ENCODE measurements at places on chromosomes 2 and 18. TPM values are rescaled to one million over a fixed set of nuclear protein-coding genes. Genes with fewer than 3 reads are reported as not detected.

The FBXO36 gene
- polyA plus RNA-seq, result 2.6 TPM

DNA sequence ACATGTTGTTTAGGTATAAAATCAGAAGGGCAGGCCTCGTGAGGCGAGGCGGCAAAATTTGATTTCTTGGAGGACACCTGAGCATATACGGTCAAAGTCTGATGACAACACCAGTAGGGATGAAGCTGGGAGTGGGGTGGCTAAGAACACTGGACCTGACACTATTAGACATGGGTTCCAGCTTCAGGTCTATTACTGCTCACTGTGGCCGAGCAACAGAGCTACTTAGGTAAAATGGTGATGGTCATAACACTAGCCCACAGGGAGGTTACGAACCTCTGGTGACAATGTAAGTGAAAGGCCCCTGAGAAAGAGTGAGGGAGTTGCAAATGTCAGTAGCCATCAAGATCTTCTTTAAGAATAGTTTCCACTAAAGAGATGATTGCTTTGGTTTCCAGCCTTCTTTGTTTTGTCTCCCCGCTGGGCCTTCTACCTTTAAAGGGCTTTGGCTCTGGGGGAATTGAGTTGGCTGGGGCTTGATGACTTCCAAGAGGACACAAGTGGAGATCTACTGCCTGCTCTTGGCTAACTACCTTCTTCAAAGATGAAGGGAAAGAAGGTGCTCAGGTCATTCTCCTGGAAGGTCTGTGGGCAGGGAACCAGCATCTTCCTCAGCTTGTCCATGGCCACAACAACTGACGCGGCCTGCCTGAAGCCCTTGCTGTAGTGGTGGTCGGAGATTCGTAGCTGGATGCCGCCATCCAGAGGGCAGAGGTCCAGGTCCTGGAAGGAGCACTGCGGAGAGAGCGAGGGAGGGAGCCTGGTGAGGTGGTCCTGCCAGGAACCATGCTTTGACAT, 3.5 kb downstream of the IL1B start:
- peaks cover 26% of the 10 kb centered on the region for H3K4me1 ChIP-seq
- H3K27me3 ChIP-seq, result no peaks in the 10 kb centered on the region

DNA sequence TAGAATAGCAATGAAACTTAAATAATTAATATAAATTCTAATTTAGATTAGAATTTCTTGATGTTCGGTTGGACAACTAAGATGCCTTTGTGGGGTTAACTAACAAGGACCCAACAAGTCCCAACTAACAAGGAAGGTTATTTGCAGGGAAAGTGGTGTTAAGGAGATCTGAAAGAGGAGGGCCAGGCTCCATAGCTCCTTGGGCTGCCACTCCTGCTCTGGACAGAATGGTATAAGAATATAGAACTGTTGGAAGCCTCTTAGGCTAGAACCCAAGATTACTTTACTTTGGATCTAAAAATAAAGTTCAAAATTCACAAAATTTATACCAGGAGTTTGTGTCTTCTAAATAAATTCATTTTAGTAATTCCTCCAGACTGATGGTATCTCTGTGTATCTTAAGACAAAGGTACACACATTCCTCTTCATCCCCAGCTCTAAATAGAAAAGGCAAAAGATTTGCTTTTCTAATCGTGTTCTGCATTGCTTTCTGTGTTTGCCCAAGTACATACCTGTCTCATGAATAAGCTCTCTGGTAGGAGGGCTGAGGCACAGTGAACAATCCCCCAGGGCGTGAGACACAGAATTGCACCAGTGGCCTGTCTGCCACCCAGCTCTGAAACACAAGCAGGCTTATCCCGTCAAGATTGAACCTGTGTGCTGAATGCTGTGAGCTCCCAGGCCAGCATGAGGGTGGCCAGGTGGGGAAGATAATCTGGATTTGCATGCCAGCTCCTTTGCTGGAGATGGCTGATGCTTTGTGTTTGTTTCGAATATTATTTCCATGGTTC, 176.0 kb downstream of the ACKR3 start:
- no peaks in the 10 kb centered on the region for H3K4me1 ChIP-seq
- H3K4me3 ChIP-seq, result no peak overlapping the region
- no peaks in the 10 kb centered on the region for H3K36me3 ChIP-seq
- DNase-seq, result no peak

The KANSL1L gene
- polyA plus RNA-seq, result 23.1 TPM

GRCh38 chr2:189037518-189037917, 63.3 kb downstream of the COL3A1 start:
- H3K4me1 ChIP-seq, result no peaks in the 10 kb centered on the region
- peaks cover 31% of the 10 kb centered on the region for H3K36me3 ChIP-seq
- no peaks in the 10 kb centered on the region for H3K27me3 ChIP-seq
- no peak overlapping the region for H3K4me3 ChIP-seq
- DNase-seq, result no peak

The CFAP210 gene
- polyA plus RNA-seq, result 0.13 TPM

DNA sequence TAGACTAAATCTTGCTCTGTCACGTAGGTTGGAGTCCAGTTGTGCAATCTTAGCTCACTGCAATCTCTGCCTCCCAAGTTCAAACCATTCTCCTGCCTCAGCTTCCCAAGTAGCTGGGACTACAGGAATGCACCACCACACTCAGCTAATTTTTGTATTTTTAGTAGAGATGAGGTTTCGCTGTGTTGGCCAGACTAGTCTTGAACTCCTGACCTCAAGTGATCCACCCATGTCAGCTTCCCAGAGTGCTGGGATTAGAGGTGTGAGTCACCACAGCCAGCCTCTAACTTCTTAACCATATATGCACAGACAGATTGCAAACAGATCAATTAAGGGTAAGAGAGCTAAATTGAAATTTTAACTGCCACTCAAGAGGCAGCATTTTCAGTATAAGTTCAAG, 22.1 kb upstream of the CNGA3 start:
- no peaks in the 10 kb centered on the region for H3K4me1 ChIP-seq
- H3K36me3 ChIP-seq, result no peaks in the 10 kb centered on the region
- no peak for DNase-seq
- no peak overlapping the region for H3K27ac ChIP-seq
- no peak overlapping the region for H3K4me3 ChIP-seq

The MYL1 gene
- 10.9 TPM for polyA plus RNA-seq

DNA sequence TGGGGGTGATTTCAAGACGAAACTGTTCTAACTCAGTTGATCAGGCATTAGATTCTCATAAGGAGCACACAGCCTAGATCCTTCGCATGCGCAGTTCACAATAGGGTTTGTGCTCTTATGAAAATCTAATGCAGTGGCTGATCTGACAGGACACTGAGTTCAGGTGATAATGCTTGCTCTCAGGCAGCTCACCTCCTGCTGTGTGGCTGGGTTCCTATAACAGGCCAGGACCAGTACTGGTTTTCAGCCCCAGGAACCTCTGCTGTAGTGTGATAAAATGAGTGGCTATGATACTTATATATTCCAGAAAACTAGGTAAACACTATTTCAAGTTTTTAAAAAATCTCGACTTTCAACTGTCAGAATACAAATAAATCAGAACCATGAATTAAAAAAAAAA, 271.4 kb downstream of the GALNT13 start:
- H3K27me3 ChIP-seq, result no peaks in the 10 kb centered on the region
- no peak overlapping the region for H3K4me3 ChIP-seq
- H3K4me1 ChIP-seq, result no peaks in the 10 kb centered on the region

The KCNIP3 gene
- 2.1 TPM for polyA plus RNA-seq

Measured in large intestine (tissue), 12 donors.